ENCODE measurements at places on chromosomes 16 and 17. TPM values are rescaled to one million over a fixed set of nuclear protein-coding genes. Genes with fewer than 3 reads are reported as not detected.

- DNase-seq, result no peak
- no peaks in the 10 kb centered on the region for H3K27me3 ChIP-seq
- H3K27ac ChIP-seq, result no peak overlapping the region
- H3K4me1 ChIP-seq, result no peaks in the 10 kb centered on the region
Observed at GRCh38 chr17:80793851-80794267, 197.8 kb upstream of the CHMP6 start.

GRCh38 chr16:11638140-11638539 is 30.1 kb upstream of the SNN start:
- no peaks in the 10 kb centered on the region for H3K36me3 ChIP-seq
- H3K4me1 ChIP-seq, result peaks cover 18% of the 10 kb centered on the region
- no peaks in the 10 kb centered on the region for H3K27me3 ChIP-seq
- DNase-seq, result no peak
- no peak overlapping the region for H3K27ac ChIP-seq
- H3K4me3 ChIP-seq, result no peak overlapping the region

GRCh38 chr16:51949282-51949681 is 597.7 kb downstream of the TOX3 start:
- no peaks in the 10 kb centered on the region for H3K36me3 ChIP-seq
- H3K27me3 ChIP-seq, result no peaks in the 10 kb centered on the region
- DNase-seq, result no peak
- H3K4me3 ChIP-seq, result no peak overlapping the region
- peaks cover 14% of the 10 kb centered on the region for H3K4me1 ChIP-seq

SPEM2 gene
- polyA plus RNA-seq, result 0.03 TPM
